ENCODE measurements at places on chromosomes 6 and 20.

DNA sequence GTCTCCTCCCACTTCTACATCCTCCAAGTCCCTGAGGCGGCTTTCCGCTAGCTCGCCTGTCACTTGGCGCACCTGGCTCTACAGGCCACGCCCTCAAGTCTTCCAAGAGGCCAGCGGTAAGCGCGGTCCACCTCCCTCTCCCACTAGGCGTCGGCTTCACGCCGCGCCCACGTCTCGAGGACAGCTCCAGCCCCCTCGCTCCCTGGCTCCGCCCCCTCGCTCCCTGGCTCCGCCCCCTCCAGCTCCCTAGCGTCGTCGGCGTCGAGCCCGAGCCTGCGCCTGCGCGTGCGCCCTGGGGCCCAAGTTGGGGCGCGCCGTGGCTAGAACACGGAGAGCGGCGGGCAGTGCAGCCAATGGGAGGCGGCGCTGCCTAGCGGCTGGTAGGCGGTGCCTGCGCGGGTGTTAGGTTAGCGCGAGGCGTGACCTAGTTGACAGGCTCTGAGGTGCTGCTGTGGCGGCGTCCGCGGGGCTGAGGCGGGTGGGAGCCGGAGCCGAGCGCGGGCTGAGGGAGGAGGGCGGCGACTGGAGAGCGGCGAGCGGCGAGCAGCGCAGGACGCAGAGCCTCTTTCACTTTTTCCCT lies at the start of gene MACROD2:
MACROD2 (plus strand) TSS at position 431 of the 580 bp plus-strand sequence.
- no peak for DNase-seq

DNA sequence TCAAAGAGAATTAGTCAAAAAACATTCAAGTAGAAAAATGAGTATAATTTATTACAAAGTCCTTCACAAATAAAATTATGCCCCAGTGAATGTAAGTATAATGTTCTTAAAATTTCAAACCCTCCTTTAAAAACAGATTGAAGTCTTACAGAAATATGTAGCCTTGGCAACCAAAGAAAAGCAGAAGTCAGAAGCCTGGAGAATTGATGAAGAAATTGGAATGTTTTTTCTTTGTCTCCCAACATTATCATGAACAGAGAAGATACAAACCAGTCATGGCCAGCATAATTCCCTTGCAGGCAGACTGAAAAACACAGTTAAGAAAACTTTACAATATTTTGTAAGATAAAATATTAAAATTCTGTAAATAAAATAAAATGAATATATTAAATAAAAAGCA lies 221.9 kb downstream of the TBC1D32 start:
- no peak for DNase-seq

- DNase-seq, result no peak
Measured at GRCh38 chr20:36496707-36497669, 44.3 kb upstream of the MYL9 start.

GRCh38 chr6:162154001-162154400 lies 573.6 kb downstream of the PRKN start:
- DNase-seq, result no peak

GRCh38 chr6:82088978-82089771 lies 158.4 kb downstream of the IBTK start:
- DNase-seq, result no peak

GRCh38 chr20:50645253-50646068 lies 45.9 kb downstream of the RIPOR3 start:
- no peak for DNase-seq
